LHCN-M2 (cell line): ENCODE measurements at places on chromosomes 5 and 9.

DNA sequence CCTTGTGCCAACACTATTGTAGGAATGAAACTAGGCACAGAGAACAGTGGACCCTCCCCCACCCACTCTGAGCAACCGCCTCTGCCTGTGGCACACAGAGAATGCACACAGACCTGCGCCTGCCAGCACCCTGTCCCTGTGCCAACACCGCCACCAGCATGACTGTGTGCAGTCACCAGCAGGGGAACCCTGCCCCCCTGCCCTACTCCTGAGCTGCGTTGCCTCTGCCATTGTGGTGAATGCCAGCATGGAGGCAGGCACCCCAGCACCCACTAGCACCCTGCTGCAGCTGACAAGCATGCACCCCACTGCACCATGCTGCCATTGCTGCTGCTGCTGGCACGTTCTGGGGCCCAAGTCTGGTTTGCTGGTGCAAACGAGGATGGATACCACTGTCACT is 94.4 kb upstream of the PRLR start:
- DNase-seq: no peak

DNA sequence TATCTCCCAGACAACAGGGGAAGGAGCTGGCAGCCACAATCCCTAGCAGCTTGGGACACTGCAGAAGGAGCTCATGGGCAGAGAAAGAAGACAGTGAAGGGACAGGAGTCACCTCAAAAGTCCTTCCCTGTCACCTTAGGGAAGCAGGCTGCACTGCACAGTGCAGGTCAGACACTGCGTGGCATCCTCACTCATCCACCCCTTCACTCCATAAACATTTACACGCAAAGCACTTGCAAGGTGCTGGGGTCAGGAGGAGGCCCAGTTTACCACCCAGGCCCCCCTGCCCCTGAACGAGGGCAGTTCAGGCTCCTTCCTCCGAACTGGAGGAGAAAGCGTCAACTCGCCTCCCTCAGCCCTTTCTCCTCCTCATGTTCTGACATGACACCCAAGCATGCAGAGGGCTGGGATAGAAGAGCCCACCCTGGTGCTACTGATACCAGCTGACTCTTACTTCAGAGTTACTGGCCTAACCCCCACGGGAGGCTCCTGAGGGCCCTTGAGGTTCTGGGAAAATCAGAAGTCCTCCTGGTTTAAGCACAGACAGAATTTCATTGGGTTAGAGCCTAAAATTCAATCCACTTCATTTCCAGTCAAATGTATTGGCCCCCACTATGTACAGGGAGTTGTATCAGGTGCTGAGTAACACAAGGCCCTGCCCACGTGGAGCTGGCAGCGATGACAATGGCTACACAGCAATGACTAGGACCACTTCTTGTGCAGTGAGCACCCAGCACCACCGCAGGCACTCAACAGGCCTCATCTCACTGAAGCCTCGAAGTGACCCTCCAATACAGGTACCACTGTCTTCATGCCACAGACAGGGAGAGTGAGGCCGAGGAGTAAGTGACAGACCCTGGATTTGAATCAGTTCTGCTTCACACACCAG is 70.4 kb downstream of the RAPGEF1 start:
- DNase-seq: no peak

GRCh38 chr9:14131356-14132088 is 182.4 kb downstream of the NFIB start:
- DNase-seq: no peak

- DNase-seq: peak; percentile 23
Observed at GRCh38 chr5:78295035-78295961, 800 bp upstream of the AP3B1 start.

DNA sequence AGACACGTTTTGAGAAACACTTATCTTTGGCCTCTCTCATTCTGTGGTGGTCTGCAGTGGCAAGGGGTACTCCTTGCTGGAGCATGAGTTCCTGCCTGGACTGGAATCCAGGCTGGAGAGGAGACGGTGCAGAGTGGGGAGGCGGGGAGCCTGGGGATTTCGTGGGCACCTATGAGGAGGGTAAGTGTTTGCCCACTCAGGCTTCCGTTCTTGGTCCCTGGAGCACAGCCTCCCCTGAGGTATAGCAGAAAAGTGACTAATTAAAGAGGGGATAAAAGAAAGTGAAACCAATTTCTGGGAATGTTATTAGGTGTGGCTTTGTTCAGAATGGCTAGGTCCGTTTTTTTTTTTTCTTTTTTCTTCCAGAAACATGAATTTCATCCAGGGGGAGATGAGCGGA is 90.8 kb downstream of the ARHGAP26 start:
- DNase-seq: no peak

DNA sequence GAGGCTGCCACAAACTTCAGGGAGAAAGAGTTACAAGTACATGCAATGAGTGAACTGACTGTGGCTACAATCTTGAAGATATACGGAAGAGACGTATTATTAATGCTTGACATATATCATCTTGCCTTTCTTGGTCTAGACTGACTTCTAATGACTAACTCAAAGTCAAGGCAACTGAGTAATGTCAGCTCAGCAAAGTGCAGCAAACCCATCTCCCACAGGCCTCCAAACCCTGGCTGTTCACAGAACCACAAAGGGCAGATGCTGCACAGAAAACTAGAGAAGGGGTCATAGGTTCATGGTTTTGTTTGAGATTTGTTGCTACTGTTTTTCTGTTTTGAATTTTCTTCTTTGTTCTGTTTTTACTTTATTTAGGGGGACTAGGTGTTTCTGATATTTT is 21.0 kb downstream of the IL7R start:
- DNase-seq: no peak

DNA sequence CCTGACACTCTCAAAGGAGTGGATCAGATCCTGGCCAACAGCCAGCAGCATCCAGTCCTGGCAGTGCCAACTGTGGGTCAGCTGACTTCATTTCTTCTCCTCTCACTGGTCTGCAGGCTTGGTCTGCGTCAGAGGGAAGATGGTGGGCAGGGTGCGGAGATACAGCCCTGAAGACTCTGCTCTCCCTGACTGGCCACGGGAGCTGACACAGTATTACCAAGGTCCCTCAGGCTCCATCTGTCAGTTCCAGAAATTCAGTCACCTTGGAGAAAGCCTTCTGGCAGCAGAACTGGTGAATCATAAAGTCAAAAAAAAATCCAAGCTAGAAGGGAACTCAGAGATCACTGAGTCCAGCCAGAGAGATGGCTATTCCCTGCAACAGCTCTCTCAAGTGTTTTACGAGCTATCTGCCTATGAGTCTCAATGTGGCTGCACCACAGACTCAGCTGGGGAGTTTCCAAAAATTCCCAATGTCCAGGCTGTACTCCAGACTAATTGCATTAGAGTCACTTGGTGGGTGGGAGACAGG is 27.9 kb downstream of the C1QTNF2 start:
- peak; percentile 43 for DNase-seq

GRCh38 chr5:113221294-113222176 is 213.3 kb downstream of the TSSK1B start:
- no peak for DNase-seq

DNA sequence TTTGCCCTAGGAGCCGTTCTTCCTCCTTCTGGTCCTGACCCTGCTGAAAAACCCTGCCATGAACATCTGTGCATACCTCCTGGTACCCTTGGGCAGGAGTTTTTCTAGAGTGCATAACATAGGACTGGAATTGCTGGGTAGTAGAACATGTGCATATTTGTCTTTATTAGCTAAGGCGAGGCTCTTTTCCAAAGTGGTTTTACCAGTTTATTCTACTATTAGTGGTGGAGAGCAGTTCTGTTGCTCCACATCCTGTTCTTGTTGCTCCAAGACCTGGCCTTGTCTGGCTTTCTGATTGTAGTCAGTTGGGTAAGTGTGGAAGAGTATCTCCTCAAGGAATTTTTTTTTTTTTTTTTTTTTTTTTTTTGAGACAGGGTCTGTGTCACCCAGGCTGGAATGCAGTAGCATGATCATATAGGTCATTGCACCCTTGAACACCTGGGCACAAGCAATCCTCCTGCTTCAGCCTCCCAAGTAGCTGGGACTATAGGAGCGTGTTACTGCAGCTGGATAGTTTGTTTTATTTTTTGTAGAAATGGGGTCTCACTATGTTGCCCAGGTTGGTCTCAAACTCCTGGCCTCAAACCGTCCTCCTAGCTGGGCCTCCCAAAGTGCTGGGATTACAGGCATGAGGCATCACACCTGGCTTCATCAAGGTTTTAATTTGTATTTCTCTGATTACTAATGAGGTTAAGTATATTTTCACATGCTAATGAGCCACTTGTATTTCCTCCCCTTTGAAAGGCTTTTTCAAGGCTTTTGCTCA is 85.2 kb downstream of the SPRY4 start:
- no peak for DNase-seq

- peak; percentile 82 for DNase-seq
Observed at GRCh38 chr5:173823721-173824567, 64.2 kb upstream of the CPEB4 start.

GRCh38 chr5:172671091-172671490 is 30.0 kb downstream of the NEURL1B start:
- DNase-seq: no peak

DNA sequence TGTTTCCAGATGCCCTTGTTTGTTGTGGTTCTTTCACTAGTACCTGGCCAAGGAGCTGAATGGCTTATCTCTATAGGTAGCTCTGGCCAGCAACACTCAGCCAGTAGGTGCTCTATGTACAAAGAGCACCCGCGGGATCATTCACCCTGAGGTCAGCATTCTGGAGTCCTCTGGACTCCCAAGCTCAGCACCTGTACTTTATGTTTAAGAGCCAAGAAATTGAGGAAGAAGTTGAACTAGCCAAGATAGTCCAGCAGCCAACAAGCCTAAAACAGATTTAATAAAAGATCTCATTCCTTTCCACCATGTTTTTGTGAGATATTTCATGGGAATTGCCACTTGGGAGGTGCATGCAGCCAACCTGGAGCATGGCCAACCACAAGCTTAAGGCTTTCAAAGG is 242.6 kb upstream of the PAPPA start:
- no peak for DNase-seq

DNA sequence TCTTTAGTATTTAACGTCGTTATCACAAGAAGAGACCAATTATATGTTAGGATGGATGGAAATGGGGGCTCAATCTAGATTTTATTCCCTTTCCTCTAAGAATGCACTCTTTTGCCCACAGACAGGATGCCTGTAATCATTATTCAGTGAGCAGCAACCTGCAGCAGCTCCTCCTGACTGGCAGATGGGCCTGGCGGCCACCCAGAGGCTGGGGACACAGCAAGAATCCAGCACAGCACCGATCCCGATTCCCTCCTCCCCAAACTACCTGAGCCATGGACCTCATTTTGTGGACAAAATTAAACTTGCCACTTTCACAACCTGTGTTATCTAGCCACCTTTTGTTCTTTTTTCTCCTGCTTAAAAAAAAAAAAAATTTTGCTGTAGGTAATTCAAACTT is 101.0 kb downstream of the USP20 start:
- DNase-seq: no peak

DNA sequence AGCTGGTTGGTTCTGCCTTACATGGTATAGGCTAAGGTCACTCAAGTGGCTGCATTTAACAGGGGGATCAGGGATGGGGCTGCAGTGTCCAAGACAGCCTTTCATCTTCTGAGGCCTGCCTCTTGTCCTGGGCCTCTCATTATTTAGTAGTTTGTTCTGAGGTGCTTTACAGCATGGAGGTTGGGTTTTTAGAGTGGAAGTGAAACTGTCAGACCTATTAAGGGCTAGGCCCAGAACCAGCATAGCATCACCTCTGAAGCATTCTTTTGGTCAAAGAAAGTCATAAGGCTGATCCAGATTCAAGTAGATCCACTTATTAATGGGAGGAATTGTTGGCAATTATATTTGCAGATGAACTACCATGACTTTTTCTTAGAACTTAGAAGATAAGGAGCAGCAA is 146.0 kb upstream of the NMUR2 start:
- DNase-seq: no peak

- DNase-seq: no peak
Observed at GRCh38 chr5:26761045-26761444, 277.3 kb downstream of the CDH9 start.

- DNase-seq: peak; percentile 63
Observed at GRCh38 chr5:140246378-140247122, 56.4 kb downstream of the PFDN1 start.

DNA sequence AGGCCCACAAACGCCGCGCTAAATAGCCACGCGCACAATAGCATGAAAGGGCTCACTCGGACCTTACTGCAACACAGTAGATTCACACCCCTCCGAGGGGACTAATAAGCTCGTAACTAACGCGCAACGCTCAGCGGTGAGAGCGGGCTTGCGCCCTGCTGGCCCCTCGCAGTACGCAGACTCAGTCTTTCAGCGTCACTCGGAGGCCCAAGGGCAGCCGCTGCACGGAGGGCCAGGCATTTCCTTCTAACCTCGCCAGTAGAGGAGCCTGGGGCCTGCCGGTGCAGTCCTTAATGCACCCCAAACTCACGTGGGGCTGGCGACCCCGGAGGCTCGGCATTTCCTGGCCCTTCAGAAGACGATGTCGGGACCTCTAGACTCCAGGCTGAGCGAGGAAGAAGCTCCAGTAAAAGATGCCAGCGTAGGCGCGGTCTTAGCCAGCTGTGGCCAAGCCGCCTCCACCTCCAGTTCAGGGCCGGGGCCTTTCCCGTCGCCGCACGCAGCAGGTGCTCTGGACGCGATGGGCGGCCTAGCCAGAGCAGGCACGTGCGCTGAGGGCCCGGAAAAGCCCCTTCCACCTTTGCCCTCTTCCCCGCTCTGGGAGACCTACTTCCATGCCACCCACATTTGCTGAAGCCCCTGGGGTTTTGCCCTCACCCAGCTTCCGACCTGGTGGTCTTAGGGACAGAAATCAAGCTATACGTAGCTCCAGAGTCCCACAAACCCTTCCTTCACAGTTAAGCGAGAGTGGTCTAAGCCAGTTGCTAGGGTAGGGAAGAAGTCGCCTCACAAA is 38.3 kb upstream of the TIFAB start:
- DNase-seq: no peak

GRCh38 chr9:127155314-127155960 is 33.0 kb upstream of the ANGPTL2 start:
- DNase-seq: no peak

GRCh38 chr5:161396171-161396570 is 150.4 kb downstream of the GABRB2 start:
- DNase-seq: peak; percentile 27

DNA sequence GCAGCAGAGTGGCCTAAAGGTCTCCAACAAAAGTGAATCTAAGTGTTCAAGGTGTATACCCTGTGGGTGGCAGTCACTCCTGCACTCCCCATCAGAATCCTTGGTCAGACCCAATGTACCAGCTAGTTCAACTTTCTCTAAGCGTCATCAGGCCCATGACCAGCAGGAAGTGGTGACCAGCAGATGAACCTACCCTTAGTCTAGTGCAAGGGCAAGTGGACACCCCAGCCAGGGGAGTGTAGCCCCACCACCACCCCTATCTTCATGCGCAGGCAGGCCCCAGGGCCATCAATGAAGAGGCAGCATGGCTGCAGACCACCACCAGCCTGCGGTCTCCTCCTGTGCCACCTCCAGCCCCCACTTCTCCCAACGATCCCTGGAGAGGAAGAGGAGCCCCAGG is 213.1 kb downstream of the AGTPBP1 start:
- DNase-seq: no peak

- DNase-seq: peak; percentile 6
Observed at GRCh38 chr5:2149195-2149539, 266.4 kb upstream of the IRX4 start.

DNA sequence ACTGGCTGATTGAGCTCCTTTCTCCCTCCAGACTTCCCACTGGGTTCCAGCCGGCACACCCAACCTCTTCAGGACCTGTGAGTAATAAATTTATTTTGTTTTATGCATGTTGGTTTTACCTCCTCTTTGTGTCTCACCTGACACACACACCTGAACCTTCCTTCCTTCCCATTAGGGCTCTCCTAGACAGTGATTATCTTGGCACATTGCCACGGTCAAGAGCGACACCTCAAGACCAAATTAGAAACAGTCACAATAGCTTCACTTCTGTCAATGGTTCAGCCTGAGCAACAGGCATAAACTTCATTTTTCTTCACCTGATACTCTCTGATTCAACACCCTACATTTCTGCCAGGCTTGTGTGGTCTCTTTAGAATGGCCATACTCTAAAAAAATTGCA is 296.3 kb upstream of the SMARCA2 start:
- DNase-seq: no peak
